NCI-H2171 treated with DMSO at 0.1 percent for 48 hours (cell line): ENCODE measurements at places on chromosomes 13 and 19.

GRCh38 chr13:110712081-110712848, 1.2 kb upstream of the ING1 start:
- peak; percentile 89 for DNase-seq

DNA sequence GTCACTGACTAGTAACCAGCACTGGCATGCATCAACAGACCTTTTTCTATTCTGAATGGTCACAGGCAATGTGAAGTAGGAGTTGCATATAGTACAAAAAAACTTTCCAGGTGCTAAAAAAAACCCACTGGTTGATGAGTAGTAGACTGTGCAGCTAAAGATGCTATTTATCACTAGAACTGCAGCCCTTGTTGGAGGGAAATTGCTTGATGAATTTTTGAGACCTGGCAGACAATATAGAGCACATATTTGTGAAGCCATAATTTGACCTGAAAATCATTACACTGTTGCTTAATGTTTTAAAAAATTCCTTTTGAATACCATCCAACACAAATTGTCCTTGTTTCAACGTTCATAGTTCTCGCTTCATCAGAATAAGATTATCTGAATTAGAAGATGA, 441.0 kb downstream of the KLF12 start:
- no peak for DNase-seq

GRCh38 chr13:101773062-101773461, 320.6 kb downstream of the ITGBL1 start:
- no peak for DNase-seq

DNA sequence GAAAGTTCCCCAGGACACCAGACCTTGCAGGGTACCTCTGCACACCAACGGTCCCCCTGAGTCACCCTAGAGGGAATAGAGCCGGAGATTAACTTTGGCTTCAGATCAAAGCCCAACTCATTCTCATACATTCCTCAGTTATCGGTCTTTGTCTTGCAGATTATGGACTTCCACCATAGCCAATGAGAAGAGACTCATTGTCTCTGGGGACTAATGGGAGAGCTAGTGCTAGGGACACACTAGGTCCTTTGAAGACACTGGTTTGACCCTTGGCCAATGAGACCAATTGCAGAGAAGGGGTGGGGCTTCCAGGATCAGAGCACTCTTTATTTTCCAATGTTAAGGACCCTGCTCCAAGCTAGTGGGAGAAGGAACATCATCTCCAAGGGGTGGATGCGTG, 6.1 kb downstream of the KLK7 start:
- no peak for DNase-seq

GRCh38 chr19:48400018-48400742, 6.7 kb downstream of the GRIN2D start:
- peak; percentile 29 for DNase-seq

GRCh38 chr13:92547266-92547665, 679.3 kb upstream of the GPC6 start:
- DNase-seq: no peak

- DNase-seq: no peak
These were observed 35.0 kb downstream of the NAA16 start for GRCh38 chr13:41345914-41346589.

DNA sequence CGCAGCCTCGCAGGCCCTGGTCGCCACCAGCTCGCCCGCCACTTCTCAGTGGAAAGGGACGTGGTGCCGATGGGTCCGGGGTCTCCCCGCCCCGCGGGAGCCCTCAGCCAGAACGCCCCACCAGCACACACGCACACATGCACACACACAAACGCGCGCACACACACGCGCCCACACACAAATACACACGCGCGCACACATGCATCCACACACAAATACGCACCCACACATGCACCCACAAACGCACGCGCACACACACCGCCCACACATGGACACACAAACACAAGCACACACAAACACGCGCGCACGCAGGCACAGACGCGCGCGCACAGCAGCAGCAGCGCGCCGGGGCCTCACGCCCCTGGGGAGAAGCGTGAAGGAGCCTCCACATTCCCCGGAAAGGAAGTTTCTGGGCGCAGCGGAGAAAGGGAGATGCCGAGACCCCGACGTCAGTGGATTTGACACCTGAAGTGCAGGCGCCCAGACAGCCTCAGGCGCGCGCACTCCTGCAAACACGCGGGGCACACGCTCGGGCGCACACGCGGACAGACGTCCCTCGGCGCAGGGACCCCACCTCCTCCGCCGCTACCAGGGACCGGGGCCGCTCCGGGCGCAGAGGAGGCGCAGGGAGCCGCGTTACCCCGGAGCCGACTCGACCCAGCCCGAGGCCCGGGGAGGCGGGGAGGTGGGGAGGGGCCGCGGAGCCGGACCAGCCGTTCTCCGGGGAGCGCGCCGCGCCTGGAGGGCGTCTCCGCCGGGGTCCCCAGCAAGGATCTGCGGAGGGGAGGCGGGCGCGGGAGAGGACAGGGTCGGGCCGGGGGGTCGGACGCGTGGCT, 622 bp downstream of the RASA3 start:
- peak; percentile 38 for DNase-seq

DNA sequence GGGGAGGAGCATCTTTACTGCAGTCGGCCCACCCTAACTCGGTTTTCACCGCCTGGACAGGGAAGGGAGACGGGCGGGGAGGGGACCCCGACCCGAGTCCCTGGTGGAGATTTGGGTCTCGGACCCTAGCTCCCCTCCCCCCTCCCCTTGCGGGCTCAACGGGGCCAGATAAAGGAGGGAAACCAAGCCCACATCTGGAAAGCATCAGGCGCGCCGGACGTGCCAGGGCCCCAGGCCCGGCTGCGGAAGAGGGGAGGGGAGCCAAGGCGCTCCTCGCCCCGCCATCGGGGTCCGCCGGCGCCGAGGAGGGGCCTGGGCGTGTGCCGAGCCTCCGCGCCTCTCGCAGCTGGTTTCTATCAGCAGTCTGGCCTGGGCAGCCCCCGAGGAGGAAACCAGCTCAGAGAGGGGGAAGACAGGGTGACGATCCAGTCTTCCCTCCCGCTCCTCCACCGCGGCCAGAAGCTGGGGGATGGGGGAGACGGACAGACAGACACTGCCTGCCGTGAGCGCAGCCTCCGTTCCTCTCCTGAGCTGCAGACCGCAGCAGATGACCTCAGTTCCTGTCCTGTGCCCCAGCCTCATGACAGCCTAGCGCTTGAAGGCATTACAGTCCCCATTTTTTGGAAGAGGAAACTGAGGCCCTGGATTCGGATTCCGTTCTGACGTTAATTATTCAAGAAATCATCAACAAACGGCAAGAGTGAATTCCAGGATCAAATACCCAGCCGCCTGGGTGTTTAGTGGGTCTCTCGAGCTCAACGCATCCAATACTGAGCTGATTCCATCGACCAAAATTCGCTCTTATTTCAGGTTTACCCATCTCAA, 3.6 kb upstream of the GNG8 start:
- DNase-seq: no peak

GRCh38 chr13:44969551-44970484, 19.5 kb downstream of the NUFIP1 start:
- DNase-seq: peak; percentile 54

GRCh38 chr13:101217086-101217485, 199.2 kb downstream of the NALCN start:
- DNase-seq: no peak

DNA sequence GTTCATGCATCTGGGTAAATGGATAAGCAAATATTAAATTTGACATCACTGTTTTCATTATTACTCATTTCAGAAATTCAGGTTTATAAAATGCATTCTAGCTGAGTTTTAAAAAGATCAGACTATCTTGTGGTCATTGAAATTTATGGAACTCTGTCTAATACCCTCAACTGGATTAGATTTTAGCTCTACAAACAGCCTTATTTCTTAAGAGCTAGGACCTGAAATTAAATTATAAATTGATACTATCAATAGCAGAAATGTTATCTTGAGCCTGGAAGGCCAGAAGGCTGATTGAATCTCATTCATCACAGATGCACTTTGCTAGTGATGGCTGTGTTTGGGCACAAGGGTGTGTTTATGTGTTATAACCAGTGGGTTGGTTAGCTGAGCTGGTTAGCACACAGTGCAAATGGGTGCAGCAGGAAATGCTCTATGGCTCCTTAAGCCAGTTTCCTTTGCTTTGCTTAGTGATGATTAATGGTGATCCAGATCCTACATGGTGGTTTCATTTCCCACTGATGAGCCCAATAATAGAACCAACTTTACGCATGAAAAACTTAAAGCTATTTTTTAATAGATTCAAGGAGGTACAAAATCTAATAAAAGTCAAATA, 310.8 kb upstream of the KLF12 start:
- DNase-seq: no peak

GRCh38 chr13:84192125-84192524, 309.9 kb upstream of the SLITRK1 start:
- DNase-seq: no peak
